ENCODE measurements at places on chromosomes 6 and 20.

DNA sequence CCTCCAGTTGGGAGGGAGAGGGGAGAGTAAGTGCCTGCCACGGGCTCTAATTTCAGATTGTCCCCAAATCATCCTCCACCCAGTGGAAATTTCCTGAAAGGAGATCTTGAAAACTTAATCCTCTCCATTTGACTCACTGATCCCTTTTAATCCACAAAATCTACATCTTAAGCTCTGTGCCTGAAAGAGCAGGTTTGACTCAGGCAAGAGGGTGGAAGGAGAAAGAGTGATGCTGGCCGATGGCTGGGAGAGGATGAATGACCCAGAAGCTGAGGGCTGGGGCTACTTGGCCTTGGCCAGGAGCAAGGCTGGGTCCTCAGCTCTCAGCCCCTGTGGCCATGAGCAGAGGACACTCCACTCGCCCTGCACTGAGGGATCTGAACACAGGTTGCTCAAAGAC lies 8.1 kb downstream of the BPIFA2 start:
- DNase-seq: no peak

GRCh38 chr20:10565191-10565921 lies 108.4 kb downstream of the JAG1 start:
- no peak for DNase-seq

DNA sequence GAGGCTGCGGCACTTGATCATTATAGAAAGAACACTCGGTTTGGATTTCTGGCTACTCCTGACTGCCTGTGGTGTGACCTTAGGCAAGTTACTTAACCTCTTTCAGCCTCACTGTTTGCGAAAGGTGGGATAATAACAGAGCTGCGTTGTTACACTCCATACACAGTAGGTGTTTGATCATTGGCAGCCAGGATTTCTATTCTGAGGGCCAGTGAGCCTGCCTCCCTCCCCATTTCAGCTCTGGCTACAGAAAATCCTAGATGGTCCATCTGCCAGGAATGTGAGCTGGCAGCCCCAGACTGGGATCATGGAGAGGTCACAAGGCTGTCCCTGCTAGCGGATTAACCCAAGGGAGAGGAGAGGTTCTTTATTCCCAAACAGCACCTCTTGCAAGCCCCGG lies 2.7 kb downstream of the KCNB1 start:
- no peak for DNase-seq

- DNase-seq: no peak
Measured at GRCh38 chr6:87210979-87211378, 55.6 kb downstream of the ZNF292 start.

DNA sequence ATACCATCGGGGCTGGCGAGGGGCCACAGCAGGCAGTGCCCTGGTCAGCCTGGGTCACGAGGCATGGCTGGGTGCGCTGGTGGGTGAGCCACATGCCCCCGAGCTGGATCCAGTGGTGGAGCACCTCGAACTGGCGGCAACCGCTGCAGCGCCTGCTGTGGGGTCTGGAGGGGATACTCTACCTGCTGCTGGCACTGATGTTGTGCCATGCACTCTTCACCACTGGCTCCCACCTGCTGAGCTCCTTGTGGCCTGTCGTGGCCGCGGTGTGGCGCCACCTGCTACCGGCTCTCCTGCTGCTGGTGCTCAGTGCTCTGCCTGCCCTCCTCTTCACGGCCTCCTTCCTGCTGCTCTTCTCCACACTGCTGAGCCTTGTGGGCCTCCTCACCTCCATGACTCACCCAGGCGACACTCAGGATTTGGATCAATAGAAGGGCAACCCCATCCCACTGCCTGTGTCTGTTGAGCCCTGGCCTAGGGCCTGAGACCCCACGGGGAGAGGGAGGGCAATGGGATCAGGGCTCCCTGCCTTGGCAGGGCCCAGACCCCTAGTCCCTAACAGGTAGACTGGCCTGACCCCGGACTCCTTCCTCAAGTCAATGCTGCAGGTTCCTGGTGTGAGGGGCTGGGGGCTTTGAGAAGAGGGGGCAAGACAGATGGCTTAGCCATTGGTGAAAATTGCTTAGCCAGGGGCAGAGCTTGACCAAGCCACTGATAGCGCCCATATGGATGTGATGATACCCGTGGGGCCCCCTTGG lies 598 bp downstream of the TMEM239 start:
- no peak for DNase-seq

DNA sequence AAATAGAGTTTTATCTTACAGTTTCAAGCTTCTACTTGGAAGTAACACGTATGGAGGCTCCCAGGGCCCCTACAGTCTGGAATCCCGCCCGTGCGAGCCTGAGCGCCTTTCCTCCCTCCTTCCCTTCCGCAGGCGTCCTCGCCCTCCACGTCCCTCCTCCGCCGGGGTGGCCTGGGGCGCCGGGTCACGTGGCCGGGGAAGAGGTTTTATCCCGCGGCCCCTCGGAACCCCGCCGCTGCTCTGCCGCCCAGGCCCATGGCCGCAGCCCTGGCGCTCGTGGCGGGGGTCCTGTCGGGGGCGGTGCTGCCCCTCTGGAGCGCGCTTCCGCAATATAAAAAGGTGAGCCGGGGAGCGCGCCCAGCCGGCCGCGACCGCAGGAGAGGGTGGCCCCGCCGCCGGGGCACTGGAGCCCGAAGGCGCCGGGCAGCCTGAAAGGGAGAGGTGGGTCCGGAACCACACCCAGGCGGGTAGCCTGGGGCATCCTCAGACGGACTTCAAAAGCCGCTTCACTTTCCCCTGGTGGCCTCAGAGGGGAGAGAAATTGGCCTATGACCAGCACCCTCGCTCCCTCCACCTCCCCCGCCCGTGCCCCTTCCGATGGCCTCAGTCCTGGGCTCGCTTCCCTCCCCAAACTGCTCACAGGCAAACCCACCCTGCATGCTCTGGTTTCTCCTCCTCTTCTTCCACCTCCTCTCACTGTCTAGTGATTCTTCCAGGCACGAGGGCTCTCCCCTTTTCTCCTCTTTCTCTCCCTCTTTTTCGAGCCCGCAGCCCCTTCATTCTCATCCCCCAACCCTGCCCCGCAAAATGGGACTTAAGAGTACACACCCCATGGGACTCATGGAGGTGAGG lies at the start of gene CLPSL2:
Gene CLPSL2, plus strand, starts transcription at position 235 of the 852 bp plus-strand sequence. Its CDS starts 21 bp downstream, at position 256.
- DNase-seq: no peak

GRCh38 chr6:84422380-84422968 lies 195.0 kb upstream of the CEP162 start:
- DNase-seq: no peak
